Posterior cingulate gyrus (tissue), 11 donors: ENCODE measurements at places on chromosomes 6 and 20.

GRCh38 chr6:155628306-155628705, 172.7 kb upstream of the NOX3 start:
- no peak for DNase-seq

- DNase-seq = no peak
Observed at GRCh38 chr6:47130086-47130485, 88.0 kb upstream of the ADGRF1 start.

GRCh38 chr6:30884521-30885480, 482 bp downstream of the DDR1 start:
- peak; percentile 63 for DNase-seq

DNA sequence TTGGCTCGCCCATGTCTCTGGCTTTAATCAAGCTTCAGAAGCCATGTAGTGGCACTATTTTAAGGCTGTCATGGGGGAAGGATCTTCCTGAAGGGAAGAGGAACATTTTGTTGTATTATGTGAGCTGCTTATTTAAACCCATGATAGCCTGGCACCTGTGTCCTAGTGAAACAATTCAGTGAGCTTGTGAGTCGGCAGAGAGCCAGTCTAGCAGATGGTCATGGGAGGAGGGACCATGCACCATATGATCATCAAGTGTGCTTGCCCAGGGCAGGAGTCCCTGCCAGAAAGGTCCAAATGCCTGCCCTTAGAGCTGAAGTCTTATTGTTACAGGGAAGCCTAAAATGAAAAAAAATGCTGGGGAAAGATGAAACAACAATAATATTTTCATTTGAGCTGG, 132.9 kb downstream of the PRDM13 start:
- DNase-seq = no peak

DNA sequence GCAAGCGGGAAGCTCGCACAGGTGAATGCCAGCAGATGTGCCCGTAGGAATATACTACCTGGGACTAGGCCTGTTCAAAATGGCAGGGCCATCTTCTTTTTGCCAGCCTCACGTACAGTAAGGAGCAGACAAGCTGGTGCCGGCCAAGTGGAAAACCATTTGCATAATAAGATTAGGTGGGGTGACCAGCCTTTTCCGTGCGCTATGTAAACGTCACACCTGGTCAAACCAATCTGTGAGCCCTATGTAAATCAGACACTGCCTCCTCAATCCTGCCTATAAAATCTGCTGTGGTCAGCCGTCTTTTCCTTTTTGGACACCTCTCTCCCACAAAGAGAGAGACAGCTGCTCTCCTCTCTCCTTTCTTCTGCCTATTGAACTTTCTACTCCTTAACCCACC, 60.8 kb upstream of the TMEM30A start:
- DNase-seq = no peak

DNA sequence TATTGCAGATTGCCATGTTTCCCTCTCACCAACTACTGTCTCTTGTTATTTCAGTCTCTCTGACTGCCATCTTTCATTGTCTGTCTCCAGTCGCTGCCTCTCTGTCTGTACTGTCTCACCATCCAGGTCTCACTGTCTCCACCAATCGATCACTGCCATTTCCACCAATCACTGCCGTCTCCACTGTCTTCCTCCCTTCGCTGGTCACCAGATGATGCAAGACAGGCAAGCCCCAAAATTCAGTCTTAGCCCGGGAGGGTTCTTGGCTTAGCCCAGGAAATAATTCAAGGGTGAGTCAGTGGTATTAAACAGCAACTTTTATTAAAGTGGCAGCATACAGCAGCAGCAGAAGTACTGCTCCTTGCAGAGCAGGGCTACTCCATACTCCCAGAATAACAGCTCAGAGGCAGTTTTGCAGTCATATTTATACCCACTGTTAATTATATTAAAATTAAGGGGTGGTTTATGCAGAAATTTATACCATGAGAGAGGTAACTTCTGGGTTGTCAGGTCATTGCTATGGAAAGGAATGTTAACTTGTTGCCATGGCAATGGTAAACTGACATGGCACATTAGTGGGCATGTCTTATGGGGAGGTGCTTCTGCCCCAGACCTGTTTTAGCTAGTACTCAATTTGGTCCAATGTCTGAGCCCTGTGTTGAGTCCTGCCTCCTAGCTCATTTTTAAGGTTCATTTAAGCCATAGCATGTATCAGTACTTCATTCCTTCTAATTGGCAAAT, 23.0 kb upstream of the ECHDC1 start:
- no peak for DNase-seq

GRCh38 chr20:24721891-24722568, 227.0 kb upstream of the CST7 start:
- no peak for DNase-seq

DNA sequence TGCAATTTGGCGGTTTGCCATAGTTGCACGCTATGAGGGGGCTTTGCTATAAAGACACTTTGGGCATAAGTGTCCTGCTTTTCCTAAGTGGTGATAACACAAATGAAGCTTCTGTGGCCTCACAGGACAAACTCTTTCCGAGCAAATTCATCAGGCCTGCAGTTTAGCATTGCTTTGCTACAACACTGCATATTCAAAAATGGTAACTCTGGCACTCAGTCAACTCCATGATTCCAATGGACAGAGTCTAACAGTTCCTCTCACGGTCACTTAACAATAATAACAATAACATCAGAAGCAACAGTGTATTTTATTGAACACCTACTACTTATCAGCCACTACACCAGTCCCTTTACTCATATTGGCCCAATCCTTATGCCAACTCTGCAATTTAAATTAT, 222.5 kb downstream of the FRK start:
- DNase-seq = no peak

GRCh38 chr20:23159256-23159946, 73.3 kb upstream of the CD93 start:
- DNase-seq = no peak

- DNase-seq = no peak
Observed at GRCh38 chr6:148214667-148215066, 128.0 kb upstream of the SASH1 start.

DNA sequence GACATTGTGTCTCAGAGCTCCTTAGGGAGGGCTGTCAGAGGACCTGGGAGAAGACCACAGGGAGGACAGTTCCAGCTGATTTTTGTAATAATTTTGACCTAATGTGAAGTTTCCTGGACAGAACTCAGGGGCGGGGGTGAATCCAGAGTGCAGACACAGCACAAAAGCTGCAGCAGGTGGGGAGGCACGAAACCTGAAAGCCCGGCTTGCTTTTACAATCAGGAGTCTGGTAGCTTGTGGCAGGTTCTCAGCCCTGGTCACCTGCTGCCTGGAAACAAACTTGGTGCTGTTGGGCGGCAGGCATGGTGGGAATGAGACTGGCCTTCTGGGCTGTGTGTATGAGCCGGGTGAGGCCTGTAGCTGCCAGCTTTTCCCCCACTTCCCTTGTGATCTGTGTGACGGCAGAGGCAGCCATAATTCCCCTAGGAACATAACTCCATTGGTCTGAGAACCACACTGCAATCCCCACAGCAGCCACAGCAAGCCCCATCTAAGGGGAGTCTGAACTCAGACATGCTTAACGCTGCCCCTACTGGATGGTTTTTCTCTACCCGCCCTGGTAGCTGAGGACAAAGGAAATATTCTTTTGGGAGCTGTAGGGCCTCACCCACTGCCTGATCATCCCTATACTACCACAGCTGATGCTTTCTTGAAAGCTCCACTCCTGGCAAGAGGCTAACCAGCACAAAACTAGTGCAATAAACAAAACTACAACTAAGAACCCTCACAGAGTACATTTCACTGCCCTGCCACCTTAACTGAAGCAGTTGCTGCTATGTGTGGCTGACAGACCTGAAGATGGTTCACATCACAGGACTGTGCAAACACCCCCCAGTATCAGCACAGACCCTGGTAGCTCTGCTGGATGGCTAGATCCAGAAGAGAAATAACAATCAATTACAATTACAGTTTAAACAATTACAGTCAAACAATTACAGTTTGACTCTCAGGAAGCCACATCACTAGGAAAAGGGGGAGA, 1055.1 kb upstream of the GJE1 start:
- DNase-seq = no peak

GRCh38 chr6:169165561-169166300, 87.9 kb downstream of the THBS2 start:
- no peak for DNase-seq
